A549 treated with AZD2906 at 1 μM for 4 hours (cell line): ENCODE measurements at places on chromosomes 3 and 15. TPM values are rescaled to one million over a fixed set of nuclear protein-coding genes. Genes with fewer than 3 reads are reported as not detected.

Gene UQCC5
- total RNA-seq = 50.5 to 63.3 TPM (median 59.7 TPM) in 5 replicates

Gene ARHGEF26
- total RNA-seq = 10.0 to 11.9 TPM (median 10.7 TPM) in 5 replicates

Gene LTK
- total RNA-seq = 0.05 to 0.20 TPM (median 0.05 TPM) in 5 replicates

Gene ACKR2
- total RNA-seq = 0.09 to 0.13 TPM (median 0.10 TPM) in 3 of 5 replicates, not detected in the others

Gene REC114
- total RNA-seq = not detected in 5 replicates

Gene CAPN3
- 0.17 to 0.36 TPM (median 0.22 TPM) in 5 replicates for total RNA-seq

Gene ZPLD1
- total RNA-seq = 0.02 to 0.06 TPM (median 0.03 TPM) in 4 of 5 replicates, not detected in the other

Gene CYP8B1
- total RNA-seq = 0.02 TPM in 1 of 5 replicates, not detected in the others

Gene COL6A5
- not detected in 5 replicates for total RNA-seq

Gene NRROS
- total RNA-seq = 0.05 TPM in 1 of 5 replicates, not detected in the others

Gene VGLL3
- 6.7 to 11.3 TPM (median 10.7 TPM) in 5 replicates for total RNA-seq

Gene RASA2
- 5.4 to 8.0 TPM (median 7.4 TPM) in 5 replicates for total RNA-seq

Gene TF
- total RNA-seq = 1.2 to 2.1 TPM (median 1.5 TPM) in 5 replicates

Gene SLC24A1
- total RNA-seq = 3.3 to 4.4 TPM (median 4.0 TPM) in 5 replicates

Gene NEK10
- 0.66 to 0.84 TPM (median 0.68 TPM) in 5 replicates for total RNA-seq

Gene CPNE4
- 5.0 to 7.5 TPM (median 6.0 TPM) in 5 replicates for total RNA-seq

Gene BOC
- total RNA-seq = 4.8 to 6.4 TPM (median 5.5 TPM) in 5 replicates

Gene CILP
- 0.40 to 0.60 TPM (median 0.46 TPM) in 5 replicates for total RNA-seq

Gene PAK6
- 0.21 to 0.46 TPM (median 0.29 TPM) in 5 replicates for total RNA-seq

Gene RAD51
- total RNA-seq = 17.9 to 21.0 TPM (median 20.6 TPM) in 5 replicates

Gene CD80
- 0.03 TPM in 1 of 5 replicates, not detected in the others for total RNA-seq

Gene CCR4
- 0.01 to 0.08 TPM (median 0.04 TPM) in 4 of 5 replicates, not detected in the other for total RNA-seq

Gene AHSG
- total RNA-seq = 0.05 to 0.12 TPM (median 0.06 TPM) in 4 of 5 replicates, not detected in the other

Gene CCRL2
- 0.06 to 0.11 TPM (median 0.07 TPM) in 3 of 5 replicates, not detected in the others for total RNA-seq

Gene INKA1
- 1.9 to 2.8 TPM (median 2.3 TPM) in 5 replicates for total RNA-seq

Gene CRABP1
- 0.98 to 2.4 TPM (median 1.8 TPM) in 5 replicates for total RNA-seq

Gene GASK1A
- not detected in 5 replicates for total RNA-seq

Gene CHRM5
- 0.02 to 0.06 TPM (median 0.03 TPM) in 4 of 5 replicates, not detected in the other for total RNA-seq

Gene EPHB3
- total RNA-seq = 0.20 to 0.61 TPM (median 0.28 TPM) in 5 replicates

Gene PTPN23
- 18.0 to 23.0 TPM (median 21.6 TPM) in 5 replicates for total RNA-seq

Gene ATP8B4
- total RNA-seq = 1.0 to 1.2 TPM (median 1.0 TPM) in 5 replicates

Gene SCN11A
- total RNA-seq = 0.01 to 0.02 TPM (median 0.01 TPM) in 3 of 5 replicates, not detected in the others

Gene HRG
- not detected in 5 replicates for total RNA-seq

Gene XYLB
- total RNA-seq = 3.1 to 4.3 TPM (median 3.4 TPM) in 5 replicates

Gene CDHR4
- total RNA-seq = 0.12 to 0.42 TPM (median 0.28 TPM) in 5 replicates

Gene TMEM45A
- total RNA-seq = 1.8 to 2.6 TPM (median 1.9 TPM) in 5 replicates

Gene DAPK2
- total RNA-seq = 2.8 to 4.2 TPM (median 3.7 TPM) in 5 replicates

Gene FEZF2
- not detected in 5 replicates for total RNA-seq

Gene GNL3
- 79.2 to 147 TPM (median 84.1 TPM) in 5 replicates for total RNA-seq

Gene RNU5B-1
- total RNA-seq = not detected in 5 replicates

Gene EAF1
- total RNA-seq = 13.7 to 18.0 TPM (median 15.1 TPM) in 5 replicates

Gene LIPH
- 3.9 to 6.0 TPM (median 5.0 TPM) in 5 replicates for total RNA-seq

Gene SMCO1
- total RNA-seq = 0.03 TPM in 1 of 5 replicates, not detected in the others

Gene LRRC15
- 0.13 to 0.17 TPM (median 0.15 TPM) in 5 replicates for total RNA-seq

Gene ACKR4
- 0.03 TPM in 1 of 5 replicates, not detected in the others for total RNA-seq
